ENCODE measurements at places on chromosomes 1 and 21.

GRCh38 chr1:151336556-151336955 is 9.3 kb upstream of the PI4KB start:
- DNase-seq = no peak

DNA sequence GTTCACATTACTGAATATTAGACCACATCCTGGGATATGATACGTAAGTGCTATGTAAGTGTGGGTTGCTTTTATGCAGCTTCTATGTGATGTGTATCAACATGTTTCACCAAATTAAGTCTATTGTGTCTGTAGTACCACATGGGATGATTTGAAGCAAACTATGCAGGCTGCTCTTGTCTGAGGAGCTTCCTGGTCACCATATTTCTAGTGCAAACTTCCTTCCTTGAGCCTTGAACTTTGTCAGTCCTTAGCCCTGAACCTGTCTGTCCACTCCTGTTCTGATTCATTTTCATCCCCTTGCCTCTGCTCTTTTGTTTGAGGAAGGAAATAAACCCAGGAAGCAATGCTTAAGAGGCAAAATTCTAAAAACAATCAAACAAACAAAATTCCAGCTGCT is 117.5 kb upstream of the VANGL1 start:
- DNase-seq = no peak

GRCh38 chr1:38500352-38500751 is 359.2 kb downstream of the RRAGC start:
- DNase-seq = no peak

- peak; percentile 70 for DNase-seq
Measured at GRCh38 chr1:228770779-228771223, 35.5 kb downstream of the RHOU start.

DNA sequence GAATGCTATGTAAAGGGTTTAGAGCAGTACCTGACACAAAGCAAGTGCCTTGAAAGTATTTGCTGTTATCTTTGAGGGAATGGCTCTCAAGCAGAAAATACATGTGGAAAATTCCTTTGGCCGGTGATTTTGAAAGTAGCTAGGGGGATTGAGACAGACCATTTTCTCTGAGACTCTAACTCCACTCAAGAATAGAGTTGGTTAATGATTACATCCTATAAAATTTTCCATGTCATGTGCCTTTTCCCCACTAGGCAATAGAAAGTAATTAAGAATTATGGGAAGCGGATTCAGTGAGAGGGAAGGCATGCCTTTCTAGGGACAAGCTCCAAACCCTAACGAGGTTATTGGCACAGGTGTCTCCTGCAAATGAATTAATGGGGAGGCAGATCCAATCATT is 276.0 kb downstream of the GPATCH2 start:
- no peak for DNase-seq

- peak; percentile 90 for DNase-seq
Measured at GRCh38 chr1:31627301-31627929, 9.9 kb downstream of the HCRTR1 start.

- no peak for DNase-seq
Measured at GRCh38 chr1:2589431-2590232, 3.1 kb downstream of the PRXL2B start.

DNA sequence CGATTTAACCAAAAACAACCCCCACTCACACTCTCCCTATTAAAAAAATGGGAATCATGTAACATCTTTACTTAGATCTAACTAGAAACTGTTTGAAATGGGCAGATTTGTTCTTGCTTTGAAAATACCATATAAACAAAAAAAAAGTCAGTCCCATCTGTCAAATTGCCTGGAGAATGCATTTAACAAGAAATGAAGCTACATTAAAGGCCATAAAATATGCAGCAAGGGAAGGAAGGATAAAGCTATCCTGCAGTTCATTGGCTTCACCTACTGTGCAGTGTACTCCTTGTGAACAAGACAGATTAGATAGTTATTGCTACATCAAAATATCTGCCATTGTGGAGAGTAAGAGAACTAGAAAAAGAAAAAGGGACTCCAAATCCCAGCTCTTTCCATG is 160.5 kb downstream of the LRRC7 start:
- no peak for DNase-seq

DNA sequence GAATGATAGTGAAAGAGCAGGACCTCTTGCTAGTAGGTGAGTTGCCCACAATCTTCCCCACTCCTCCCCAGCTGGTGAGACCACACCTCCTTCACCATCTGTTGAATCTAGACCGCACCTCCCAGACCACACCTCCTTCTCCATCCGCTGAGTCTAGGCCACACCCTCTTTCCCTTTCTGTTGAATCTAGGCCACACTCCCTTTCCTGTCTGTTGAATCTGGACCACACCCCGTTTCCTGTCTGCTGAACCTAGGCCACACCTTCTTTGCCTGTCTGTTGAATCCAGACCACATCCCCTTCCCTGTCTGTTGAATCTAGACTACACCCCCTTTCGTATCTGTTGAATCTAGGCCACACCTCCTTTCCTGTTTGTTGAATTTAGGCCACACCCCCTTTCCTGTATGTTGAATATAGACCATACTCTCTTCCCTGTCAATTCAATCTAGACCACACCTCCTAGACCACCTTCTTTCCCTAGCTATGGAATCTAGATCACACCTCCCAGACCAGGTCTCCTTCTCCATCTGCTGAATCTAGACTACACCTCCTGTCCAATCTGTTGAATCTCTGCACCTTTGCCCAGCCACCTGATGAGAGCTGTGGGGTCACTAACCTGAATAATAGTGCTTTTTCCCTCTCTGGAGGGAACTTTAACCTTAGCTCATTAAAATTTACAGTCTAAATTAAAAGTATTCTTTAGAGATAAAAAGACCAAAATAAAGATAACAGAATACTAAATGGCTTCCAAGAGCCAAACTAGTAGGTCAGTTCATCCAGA is 116.3 kb downstream of the DAB1 start:
- peak; percentile 3 for DNase-seq

DNA sequence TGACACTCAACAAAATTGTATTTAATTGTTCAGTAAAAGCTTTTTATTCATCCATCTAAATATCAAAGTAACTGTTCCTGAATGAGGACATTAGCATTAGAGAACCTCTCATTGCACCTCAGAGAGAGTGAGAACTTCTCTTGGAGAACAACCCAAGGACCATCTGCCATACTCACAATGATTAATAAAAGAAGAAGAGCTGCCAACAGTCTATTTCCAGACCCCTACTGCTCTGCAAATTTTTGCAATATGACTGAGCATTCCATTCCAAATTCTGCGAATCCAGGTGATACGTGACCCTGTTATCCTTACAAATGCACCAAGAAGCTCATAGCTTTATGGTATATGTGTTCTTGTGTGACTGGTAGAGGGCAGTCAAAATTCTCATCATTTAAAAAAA is 422.5 kb downstream of the NEGR1 start:
- DNase-seq = no peak

DNA sequence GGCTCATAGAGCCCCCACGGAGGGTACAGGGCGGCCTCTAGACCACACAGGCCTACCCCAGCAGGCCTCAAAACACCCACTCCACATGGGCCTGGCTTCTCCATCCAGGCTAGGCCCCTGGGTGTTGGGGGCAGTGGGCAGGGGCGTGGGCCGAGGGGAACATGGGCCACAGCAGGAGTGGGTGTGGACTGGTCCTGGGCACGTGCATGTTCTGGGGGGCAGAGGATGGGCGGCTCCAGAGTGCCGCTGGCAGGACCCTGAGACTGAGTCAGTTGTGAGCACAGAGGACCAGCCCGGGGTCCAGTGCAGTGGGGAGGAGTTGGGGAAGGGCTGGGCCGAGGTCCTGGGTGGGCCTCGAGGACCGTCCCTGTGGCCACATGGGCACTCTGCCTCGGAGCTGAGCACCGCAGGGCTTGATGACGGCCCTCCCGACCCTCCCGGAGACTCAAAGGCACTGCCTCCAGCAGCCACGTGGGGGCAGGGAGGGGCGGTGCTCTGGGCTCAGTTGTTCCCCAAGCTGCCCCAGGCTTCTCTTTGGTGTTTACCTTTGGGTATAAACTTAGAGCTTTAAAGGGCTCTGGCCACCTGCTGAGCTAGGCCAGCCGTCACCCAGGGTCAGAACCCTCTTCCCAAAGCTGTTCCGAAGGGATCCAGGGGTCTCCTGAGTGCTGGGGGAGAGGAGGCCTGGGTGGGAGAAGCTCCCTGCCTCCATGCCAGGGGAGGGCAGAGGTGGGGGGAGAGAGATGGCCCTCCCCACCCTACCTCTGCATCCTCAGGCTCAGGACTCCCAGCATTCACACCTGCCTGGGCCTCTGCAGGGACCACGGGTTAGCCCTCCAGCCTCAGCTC is 79.9 kb downstream of the MORN1 start:
- peak; percentile 74 for DNase-seq

DNA sequence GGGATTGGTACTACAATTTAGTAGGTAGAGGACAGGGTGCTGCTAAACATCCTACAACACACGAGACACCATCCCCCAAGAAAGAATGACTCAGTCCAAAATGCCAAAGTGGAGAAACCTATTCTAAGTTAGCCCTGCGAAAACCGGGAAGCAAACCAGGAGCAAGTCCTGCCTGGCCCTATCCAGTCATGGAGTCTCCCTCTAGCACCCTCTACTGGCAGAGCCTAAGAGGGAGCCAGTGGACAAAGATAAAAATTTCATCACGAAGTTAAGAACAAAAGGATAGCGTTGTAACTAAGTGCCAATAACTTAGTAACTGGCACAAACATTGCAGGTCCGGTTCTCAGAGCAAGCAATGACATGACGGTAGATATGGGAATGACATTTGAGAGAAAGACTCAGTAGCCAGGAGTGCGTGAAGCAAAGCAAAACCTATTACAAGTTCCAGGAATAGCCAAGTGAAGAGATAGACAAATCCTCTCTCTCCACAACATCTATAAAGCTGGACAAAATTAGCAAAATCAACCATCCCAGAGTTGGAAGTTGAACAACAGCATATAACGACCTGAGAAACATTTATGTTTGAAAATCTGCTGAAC is 383.5 kb downstream of the OMA1 start:
- DNase-seq = peak; percentile 1

- DNase-seq = no peak
Measured at GRCh38 chr1:24139222-24139489, 3.8 kb downstream of the IL22RA1 start.
